ENCODE measurements at places on chromosomes 13 and 19. TPM values are rescaled to one million over a fixed set of nuclear protein-coding genes. Genes with fewer than 3 reads are reported as not detected.
A peak's percentile ranks its signal among the peaks of the same experiment; 100 is the strongest.

Gene AMER2
- polyA plus RNA-seq: not detected

Gene LENG9
- 1.3 TPM for polyA plus RNA-seq

Gene SIGLEC11
- polyA plus RNA-seq: not detected

Gene CGB7
- 0.42 TPM for polyA plus RNA-seq

Gene VSTM2B
- not detected for polyA plus RNA-seq

Gene FFAR2
- not detected for polyA plus RNA-seq

GRCh38 chr19:18373892-18374629, 11.9 kb upstream of the GDF15 start:
- DNase-seq: peak; percentile 96

Data from AG04450 (cell line).